ENCODE measurements at places on chromosomes 13 and 19.

GRCh38 chr19:10468133-10468532 lies 35.0 kb downstream of the KEAP1 start:
- DNase-seq, result no peak

- no peak for DNase-seq
Measured at GRCh38 chr19:51710163-51710562, 13.6 kb downstream of the HAS1 start.

DNA sequence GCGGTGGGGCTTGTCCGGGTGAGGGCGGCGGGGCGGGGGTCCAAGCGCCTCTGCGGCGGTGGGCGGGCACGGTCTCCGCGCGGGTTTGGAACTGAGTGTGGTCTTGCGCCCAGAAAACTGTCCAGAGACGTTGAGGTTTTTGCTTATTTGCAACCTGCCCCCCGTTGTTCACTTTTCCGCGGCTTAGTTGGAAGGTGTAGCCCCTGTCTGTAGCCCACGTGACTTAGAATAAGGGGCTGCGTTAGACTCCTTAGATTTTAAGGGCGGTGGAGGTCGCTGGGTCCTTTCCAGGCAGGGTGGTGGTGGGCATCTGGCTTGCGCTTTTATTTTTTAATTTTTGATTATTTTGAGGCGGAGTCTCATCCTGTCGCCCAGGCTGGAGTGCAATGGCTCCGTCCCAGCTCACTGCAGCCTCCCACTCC lies 748 bp downstream of the RPS15 start:
- DNase-seq, result no peak

GRCh38 chr13:21938636-21939035 lies 267.8 kb downstream of the FGF9 start:
- DNase-seq, result no peak

- DNase-seq, result peak; percentile 12
Measured at GRCh38 chr19:52170863-52171320, 529 bp downstream of the ZNF836 start.

GRCh38 chr19:35236638-35237400 lies 8.3 kb upstream of the FAM187B start:
- DNase-seq, result no peak

- no peak for DNase-seq
Measured at GRCh38 chr19:15159251-15159650, 41.5 kb downstream of the NOTCH3 start.

- peak; percentile 24 for DNase-seq
Measured at GRCh38 chr19:49362048-49362928, at the start of gene TEAD2. TSS of gene TEAD2 (minus strand) at chr19:49362416. CDS start at chr19:49360075, 2,341 bp downstream.

- DNase-seq, result no peak
Measured at GRCh38 chr19:4983346-4984105, 14.6 kb downstream of the KDM4B start.

GRCh38 chr13:85652491-85652890 lies 146.7 kb downstream of the SLITRK6 start:
- no peak for DNase-seq

GRCh38 chr19:33518541-33518940 lies 3.0 kb downstream of the PEPD start:
- DNase-seq, result no peak

- no peak for DNase-seq
Measured at GRCh38 chr13:60969656-60970055, 446.0 kb downstream of the PCDH20 start.

GRCh38 chr19:52237771-52238400 lies 31.5 kb upstream of the ZNF766 start:
- peak; percentile 48 for DNase-seq

GRCh38 chr19:48501494-48502349 lies 9.9 kb downstream of the LMTK3 start:
- DNase-seq, result peak; percentile 63

DNA sequence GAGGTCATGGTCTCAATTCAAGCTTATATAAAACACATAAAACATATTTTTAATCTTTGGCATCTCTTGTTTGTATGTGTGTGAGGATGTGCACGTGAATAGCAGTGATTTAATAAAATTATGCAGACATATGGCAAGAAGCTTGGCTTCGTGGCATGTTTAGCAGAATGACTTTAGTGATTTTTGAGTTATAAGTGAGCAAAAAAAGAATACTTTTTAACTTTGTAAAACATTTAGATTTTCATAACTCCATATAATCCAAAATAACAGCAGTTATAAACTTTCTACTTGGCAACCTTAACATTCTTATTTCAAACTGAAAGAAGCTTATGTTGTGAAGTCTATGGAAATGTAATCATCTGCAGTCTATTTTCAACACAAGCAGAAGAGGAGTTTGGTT lies 120.6 kb downstream of the SLITRK1 start:
- DNase-seq, result no peak

- no peak for DNase-seq
Measured at GRCh38 chr13:36673838-36674326, at the start of gene SERTM1. TSS of gene SERTM1 (plus strand) at chr13:36674020. CDS start at chr13:36695079, 21,059 bp downstream.

DNA sequence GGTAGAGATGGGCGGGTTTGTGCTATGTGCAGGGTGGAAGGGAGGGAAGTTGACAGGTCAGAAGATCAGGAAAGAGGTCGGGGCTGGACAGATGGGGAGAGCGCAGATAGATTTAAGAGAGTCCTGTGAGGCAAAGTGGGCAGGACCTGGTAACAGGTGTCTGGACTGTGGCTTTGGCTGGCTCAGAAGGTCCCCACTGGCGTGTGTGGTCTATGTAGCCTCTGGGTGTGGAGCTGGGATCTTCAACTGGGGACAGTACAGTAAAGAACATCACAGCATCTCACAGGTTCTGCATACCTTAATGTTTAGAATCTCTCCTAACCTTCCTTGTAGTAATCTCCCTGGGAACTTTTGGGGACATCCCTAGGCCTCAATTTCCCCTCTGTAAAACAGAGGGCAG lies 17.7 kb downstream of the CKM start:
- DNase-seq, result no peak

- DNase-seq, result no peak
Measured at GRCh38 chr13:26653310-26653709, 95.8 kb downstream of the WASF3 start.

- DNase-seq, result no peak
Measured at GRCh38 chr13:62087124-62087523, 671.5 kb upstream of the PCDH20 start.

DNA sequence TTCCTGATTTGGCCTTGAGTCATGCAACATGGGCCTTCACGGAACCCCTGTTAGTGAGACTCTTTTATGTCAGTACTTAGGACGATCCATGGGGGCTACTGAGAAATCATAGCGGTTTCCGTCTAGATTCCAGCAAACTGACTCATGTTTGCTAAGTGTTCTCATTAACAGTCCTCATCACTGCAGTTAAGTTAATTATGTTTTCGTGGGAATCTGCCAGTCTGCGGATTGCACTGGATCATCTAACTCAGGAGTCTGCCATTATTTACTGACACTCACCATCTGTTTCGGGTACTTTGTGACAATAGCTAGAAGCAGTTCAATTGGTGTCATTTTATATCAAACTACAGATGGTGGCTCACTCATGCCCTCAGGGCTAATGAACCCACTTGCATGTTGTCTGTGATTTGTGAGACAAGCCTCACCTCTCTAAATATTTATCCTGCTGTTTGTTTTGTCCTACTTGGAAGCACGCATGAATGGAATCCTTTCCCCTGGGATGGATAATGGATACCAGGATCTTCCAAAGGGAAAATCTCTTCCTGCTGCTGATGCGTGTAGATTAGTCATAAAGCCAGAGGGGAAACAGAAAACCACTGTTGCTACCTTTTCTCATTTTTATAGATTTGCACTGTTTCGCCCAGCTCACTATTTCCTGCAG lies 61.8 kb downstream of the RAB20 start:
- DNase-seq, result no peak

GRCh38 chr13:75762076-75762937 lies 126.2 kb downstream of the LMO7 start:
- DNase-seq, result peak; percentile 22

GRCh38 chr13:43227721-43228120 lies 204.3 kb downstream of the DNAJC15 start:
- DNase-seq, result no peak

GRCh38 chr13:113668491-113668971 lies 1.5 kb downstream of the GRK1 start:
- DNase-seq, result no peak

Measured in activated naive CD4-positive, alpha-beta T cell treated with anti-CD3 and anti-CD28 coated beads, Interleukin-2, amount 50 U/mL, for 16 hours (primary cell).